ENCODE measurements at places on chromosomes 4 and X.

DNA sequence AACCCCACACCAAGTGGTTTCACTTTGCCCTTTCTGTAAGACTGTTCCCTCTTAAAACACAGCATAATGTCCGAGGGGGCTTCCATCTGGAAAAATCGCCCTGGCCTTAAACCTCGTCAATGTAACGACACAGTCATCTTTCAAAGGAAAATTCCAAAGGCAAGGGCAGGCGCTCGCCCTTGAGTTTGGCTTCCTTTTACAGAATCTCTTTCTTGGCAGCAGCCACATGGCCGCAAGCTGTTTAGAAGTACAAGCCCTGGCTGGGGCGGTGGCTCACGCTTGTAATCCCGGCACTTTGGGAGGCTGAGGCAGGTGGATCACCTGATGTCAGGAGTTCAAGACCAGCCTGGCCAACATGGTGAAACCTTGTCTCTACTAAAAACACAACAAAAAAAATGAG lies 27.1 kb upstream of the GRPEL1 start:
- DNase-seq = no peak

- no peak for DNase-seq
Observed at GRCh38 chr4:169987327-169988228, 38.6 kb downstream of the MFAP3L start.

DNA sequence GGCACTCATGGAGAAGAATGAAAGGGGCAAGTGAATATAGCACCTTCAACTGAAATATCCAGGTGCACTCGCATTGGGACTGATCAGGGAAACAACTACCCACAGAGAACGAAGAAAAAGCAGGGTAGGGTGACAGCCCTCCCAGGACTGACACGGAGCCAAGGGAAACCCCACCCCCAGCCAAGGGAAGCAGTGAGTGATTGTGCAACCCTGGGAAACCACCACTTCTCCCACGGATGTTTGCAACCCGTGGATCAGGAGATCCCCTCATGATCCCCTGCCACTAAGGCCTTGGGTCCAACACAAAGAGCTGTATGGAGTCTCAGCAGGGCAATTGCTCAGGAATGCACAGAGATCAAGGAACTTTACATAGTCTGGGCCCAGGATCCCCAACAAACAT lies 158.5 kb upstream of the HCCS start:
- DNase-seq = no peak

DNA sequence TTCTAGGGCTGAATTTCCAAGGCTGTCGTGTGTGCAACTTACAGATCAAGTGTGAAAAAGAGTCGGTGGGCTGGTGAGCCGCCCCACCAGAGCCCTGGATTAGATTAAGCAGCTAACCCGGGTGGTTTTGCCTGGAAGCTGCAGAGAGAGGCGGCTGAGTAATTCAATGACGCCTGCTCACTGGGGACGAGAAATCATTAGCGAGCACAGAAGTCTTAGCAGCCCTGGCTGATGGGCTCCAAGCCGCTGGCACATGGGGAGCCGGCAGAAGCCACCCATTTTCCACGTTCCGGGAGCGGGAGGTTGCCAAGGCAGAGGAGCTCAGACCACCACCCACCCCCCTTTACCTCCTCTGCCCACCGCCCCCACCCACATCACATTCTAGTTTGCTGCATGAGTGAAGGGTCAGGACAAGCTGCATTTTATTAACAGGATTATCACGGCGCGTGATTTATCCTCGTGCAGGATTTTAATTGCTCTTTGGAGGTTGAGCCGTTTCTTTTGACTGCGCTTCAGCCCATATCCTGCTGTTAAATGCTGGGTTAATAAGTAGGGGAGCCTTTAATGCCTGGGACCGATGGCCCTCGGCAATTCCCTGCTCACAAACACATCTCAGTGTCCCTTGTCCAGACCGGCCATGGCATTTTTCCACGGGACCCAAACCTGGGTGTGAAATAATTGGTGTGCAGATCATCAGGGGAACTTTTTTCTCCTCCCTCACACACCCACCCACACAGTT lies 19.1 kb downstream of the BCOR start:
- DNase-seq = no peak

DNA sequence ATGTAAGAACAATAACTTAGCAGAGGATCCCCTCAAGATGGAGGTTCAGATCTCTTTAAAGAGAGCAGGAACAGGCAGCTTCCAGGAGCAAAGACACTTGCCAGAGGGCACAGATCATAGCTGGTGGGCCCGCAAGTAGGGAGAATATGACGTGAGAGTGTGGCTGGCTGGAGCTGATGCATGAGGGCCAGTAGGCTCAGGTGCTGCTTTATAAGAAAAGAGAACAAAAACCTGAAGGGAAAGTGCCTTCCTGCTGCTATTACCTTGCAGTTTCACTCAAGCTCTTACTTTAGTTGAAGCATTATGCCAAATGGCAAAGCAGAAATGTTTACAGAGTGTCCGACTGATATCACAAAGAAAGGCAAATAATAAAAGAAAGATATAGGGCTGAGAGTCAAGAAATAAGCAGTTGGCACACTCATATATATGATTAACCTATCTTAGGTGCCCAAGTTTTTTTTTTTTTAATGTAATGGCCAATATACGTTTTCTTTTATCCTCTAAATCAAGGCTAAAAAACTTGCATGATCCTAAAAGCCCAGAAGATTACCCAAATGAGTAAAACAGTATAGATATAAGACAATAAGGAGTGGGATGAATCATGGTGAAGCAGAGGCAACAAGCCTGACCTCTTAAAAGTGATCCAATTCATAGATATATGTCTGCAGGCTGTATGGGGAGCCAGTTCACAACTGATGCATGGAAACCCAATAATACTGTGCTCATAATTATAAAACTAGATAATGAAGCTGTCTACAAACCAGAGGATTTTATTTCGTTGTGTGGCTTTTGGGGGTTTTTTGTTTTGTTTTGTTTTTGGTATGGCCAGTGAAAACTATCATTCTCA lies 12.6 kb downstream of the NR0B1 start:
- no peak for DNase-seq

DNA sequence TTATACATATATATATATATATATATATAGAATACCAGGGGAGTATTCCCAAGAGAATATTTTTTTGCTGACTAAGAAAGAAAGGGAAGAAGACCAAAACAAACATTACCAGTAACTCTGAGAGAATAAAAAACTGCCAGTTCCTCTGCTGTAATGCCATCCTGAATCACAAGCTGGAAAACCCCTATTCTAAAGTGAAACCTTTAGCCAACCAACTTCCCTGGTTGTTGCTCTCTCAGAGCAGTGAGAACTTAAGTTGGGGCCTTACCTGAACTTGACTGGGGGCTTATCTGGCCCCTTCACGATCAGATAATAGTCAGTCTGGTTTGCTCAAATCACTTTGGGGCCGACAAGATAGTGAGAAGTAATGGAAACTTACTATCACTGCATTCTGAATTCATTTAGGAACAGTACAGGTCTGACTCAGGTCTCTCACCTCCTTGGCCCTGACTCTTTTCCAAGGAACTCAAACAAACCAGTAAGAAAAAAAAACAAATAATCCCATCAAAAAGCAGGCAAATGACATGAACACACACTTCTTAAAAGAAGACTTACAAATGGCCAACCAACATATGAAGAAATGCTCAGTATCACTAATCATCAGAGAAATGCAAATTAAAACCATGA lies 62.5 kb downstream of the CD40LG start:
- DNase-seq = no peak

GRCh38 chr4:81590596-81590995 lies 118.9 kb upstream of the RASGEF1B start:
- no peak for DNase-seq

DNA sequence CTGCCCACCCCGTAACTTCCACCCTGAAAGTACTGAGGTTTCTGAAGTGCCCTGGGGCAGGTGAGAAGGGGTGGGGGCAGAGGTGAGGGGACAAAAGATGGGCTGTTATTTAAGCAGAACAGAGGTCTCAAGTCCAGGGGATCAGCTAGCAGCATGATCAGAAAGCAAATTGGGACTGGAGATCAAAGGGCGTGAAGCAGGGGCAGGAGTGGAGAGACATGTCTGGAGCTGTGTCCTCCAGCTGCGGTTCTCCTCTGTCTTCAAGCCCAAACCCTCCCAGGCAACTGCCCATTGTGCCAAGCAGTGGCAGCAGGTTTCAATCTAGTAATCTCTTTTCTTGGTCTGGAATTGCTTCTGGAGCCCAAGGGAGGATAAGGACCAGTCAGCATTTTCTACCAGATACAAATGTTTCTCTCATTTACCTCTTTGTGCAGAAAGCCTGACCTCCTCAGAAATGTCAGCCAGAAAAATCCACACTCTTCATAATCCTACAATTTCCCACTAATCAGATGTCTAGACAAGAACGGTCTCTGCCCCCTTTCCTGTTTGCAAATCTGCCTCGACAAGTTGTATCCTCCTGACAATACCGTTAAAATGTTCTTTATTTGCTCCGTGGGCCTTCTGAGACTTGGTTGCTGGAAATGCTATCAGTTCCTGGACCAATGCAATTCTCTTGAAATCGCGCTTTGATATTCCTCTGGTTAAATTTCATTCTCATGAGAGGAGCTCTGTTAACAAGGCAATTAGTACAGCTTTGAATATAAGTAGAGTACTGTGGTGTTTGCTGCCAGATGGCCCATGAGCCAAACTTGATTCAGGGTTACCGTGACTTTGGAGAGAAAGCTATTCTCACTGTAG lies 23.2 kb upstream of the RASL11B start:
- no peak for DNase-seq

DNA sequence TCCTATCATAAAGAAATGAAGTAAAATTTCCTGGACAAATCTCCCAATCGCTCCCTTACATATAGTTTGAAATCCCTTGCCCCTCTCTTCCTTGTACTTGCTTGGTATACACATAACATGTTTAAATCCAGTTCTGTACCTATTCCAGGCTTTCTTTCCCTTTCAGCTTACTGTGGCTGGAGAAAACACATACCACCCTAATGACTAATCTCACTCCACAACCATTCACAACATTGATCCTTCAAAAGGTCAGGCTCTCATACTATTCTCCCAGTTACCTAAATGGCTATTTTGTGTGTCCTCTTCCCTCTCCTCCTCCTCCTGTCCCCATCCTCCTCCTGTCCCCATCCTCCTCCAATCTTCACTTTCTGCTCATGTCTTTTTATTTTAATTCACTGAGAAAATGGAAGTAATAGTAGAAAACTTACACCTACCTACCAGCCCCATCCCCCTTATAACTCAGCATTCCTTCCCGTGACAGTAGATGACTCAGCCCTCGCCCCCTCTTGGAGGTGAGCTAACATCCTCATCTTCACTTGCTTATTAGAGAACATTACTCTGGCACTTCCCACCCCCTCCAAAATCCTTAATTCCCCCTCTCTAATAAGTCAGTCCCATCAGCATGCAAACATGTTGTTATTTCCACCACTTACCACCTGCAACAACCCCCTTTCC lies 77.5 kb downstream of the IL15 start:
- peak; percentile 40 for DNase-seq

DNA sequence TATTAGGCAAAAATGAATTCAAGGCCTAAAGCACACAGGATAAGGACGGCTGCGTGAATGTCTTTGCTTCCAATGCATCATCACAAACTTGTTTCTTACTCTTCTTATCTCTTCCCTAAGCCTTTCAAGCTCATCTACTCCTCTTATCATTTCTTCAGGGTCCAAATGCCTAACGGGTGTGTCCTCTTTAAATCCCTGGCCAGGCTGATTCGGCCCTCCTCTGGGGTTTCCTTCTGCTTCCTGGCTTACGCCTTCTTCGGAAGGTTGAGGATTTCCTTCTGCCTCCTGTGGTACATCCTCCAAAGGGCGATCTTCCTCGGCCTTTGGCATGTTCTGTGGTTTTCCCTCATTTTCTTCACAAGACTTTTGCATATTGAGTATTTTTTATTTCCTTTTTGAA lies 1.3 kb downstream of the TCEAL8 start:
- no peak for DNase-seq

DNA sequence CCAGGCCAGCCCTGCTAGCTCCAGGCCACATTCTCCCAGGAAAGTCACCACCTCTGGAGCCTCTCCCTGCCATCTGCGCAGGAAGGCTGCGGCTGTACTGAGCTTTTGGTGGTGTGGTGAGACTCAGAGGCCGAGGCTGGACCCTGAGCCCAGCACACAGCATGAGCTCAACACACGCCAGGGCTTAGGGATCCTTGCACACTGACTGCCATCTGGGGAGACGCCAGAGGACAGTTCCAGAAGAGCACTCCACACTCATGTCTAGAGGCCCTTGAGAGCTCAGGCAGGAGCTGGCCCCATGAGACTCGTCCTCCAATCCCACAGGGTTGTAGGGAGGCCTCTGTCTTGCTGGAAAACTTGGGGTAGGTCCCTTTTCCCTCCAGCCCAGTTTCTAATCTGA lies 40.6 kb downstream of the ABLIM2 start:
- DNase-seq = no peak

DNA sequence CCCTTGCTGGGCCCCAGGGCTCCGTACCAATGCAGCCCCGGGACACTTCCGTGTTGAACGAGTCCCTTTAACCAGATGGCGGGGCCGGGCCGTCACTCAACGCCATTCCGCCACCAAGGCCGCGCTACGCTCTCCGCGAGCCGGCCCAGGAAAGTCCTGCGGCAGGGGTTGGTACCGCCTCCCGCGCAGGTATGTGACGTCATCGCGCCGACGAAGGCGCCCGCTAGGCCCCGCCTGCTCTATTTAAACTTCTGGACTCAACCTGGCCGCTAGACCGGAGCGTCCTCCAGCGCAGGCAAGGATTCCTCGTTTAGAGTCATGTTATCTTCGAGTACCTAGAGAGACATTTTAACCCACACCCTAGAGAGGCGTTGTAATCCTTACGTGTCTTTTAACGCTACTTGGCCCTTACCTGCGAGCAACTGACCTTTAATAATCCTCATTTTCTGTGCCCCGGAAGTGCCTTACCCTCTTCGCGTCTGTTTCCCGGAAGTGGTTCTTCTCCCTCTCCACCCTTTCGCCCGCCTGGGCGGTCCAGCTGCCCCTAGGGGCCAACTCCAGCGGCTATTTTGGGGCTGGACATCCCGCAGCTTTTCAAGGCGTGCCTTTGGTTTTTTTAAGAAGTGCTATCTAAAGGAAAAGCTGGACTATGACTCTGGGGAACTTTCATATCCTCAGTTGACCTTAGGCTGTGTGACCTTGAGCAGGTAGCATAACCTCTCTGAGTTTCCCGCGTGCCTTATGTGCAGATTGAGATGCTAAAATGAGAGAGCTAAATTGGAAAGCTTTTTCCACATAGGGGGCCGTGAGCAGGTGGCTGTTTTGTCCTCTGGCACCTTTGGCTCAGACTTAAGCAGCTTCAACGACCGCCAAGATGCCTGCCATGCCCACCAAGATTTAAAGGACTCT lies at the start of gene PNPLA4:
Gene PNPLA4 (minus strand): TSS at position 155 of the 909 bp plus-strand sequence. CDS start 1,294 bp downstream, outside the sequence.
- DNase-seq = peak; percentile 64

- peak; percentile 34 for DNase-seq
Observed at GRCh38 chr4:39083164-39083563, 21.1 kb downstream of the KLHL5 start.

DNA sequence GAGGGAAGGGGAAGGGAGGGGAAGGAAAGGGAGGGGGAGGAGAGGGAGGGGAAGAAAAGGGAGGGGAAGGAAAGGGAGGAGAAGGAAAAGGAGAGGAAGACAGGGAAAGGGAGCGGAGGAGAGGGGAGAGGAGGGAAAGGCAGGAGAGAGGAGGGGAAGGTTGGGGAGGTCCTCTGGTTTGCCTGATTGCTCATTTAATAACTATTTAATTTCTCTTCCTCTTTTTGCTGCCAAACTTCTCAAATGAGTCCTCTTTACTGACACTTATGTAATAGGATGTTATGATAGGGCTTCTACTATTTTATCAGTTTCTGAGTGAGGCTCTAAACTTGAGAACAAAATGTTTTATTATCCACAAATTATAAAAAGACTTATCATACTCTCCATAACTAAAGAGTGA lies 35.4 kb upstream of the PPA2 start:
- no peak for DNase-seq

GRCh38 chr4:40812386-40812785 lies 62.6 kb downstream of the NSUN7 start:
- no peak for DNase-seq

GRCh38 chr4:55373461-55373860 lies 22.3 kb upstream of the TMEM165 start:
- no peak for DNase-seq

- no peak for DNase-seq
Observed at GRCh38 chrX:16588266-16588665, 61.7 kb upstream of the S100G start.

All from brain microvascular endothelial cell (primary cell).